Activated CD4-positive, alpha-beta T cell treated with anti-CD3 and anti-CD28 coated beads, Interleukin-2, amount 10 ng/mL, durations not matched to agents 7 days and 5 days (primary cell): ENCODE measurements at places on chromosomes 12 and 14.
A peak's percentile ranks its signal among the peaks of the same experiment; 100 is the strongest.

DNA sequence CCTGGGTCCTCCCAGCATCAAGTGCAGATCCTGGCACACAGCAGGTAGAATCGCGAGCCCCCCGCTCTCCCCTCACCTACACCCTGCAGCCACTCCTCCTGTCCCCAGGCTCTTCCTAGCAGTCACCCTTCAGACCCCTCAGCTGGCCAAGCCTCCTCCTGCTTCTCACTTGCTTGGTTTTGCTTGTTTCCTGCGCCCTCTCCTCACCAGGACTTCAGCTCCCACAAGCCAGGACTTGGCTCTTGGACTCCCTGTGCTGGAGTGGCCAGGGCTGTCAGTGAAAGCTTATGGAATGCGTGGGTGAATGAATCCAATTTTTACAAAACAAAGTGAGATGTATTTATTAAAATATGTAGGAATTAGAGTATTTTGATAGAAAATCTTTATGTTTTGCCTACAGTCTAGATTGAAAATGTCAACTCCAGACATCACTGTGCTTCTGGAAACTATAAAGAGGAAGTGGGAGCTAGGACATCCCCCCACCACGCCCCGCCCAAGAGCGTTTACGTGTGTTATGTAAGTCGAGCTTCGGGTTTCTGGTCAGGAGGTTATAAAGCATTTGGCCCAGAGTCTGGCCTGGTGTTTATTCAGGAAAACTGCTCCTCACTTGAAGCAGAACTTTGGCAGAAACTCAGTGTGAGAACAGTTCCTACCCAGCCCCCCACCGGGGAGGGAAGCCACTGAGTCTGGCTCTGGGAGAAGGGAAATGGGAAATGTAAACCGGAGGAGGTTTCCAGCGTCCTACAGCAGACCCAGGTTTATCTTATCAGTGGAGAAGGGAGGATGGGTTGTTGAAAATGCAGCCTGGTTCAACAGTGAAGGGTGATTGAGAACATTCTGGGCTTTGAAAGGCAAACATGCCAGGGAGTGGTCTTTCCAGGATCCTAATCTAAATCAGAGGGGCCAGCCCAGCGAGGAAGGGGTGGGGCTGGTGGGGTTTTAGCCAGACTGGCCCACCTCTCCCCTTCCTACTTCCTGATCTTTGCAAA, 8.8 kb downstream of the ALDH2 start:
- no peak for DNase-seq

DNA sequence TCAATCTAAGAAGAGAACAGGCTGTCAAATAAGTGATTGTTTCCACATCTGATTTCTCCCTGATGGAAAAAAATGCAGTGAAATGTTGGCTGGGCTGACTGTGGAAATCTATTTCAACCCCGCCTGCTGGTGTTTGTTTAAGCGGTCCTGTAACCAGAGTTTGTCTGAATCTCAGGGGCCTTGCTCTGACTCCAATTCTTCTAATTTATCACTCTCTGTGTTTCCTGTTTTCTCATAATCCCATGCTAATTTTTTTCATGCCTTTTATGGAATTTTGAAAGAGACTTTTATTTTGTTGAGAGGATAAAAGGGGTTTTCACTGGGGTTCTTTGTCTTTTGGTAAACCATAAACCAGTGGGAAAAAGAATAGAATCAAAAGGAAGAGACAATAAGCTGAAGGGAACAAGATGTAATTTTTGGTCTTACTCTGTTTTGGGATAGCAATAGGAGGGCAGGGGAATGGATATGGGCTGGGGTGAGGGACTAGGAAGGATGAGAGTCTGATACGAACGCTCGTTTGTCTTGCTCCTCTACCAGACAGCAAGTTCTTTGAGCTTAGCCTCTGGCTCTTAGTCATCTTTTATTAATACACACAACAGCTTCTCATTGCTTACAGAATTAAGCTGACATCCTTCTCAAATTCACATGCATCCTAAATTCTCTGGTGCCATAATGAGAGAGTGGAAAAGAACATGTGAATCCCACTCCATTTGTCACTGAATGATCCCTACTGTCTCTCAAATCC, 8.0 kb upstream of the MGP start:
- DNase-seq: no peak

GRCh38 chr14:47150267-47150666, 498.7 kb upstream of the RPL10L start:
- DNase-seq: no peak

GRCh38 chr12:124915239-124916236, 1.1 kb upstream of the UBC start:
- DNase-seq: no peak

DNA sequence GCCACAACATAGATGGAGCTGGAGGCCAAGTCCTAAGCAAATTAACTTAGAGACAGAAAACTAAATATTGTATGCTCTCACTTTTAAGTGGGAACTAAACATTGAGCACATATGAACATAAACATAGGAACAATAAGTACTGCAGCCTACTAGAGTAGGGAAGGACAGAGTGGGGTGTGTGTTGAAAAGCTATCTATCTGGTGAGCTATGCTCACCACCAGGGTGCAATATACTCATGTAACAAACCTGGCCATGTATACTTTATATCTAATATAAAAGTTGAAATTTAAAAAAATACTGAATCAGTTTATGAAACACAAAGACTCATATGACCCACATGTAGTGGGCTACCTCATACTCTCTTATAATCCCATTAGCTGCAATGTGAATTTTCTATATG, 1305.0 kb downstream of the LRFN5 start:
- DNase-seq: no peak

DNA sequence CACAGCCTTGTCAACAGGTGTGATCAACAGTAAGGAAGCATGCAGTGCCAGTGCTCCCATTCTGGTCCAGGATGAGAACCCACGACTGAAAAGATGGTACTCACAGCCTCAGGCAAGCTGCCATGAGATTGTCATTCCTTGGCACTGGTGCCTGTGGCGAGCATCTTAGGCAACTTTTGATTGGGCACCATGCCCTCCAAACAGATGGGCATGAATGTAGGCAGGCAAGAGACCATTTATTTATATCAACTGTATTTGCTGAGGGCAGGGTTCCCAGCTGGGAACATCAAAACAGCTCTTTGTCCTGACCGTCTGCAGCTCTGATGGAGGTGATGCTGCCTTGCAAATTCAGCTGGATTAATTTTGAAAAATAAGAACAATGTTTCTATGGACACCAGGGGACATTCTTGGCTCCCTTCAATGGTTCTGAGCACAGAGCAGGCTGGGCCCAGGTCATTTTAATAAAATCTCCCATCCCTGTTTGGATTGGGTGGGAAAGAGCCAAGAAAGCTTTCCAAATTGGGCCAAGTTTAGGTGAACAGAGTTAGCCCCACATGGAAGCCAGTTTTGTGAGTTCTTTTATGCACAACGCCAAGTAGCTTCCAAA, 522.5 kb downstream of the RMST start:
- DNase-seq: no peak

DNA sequence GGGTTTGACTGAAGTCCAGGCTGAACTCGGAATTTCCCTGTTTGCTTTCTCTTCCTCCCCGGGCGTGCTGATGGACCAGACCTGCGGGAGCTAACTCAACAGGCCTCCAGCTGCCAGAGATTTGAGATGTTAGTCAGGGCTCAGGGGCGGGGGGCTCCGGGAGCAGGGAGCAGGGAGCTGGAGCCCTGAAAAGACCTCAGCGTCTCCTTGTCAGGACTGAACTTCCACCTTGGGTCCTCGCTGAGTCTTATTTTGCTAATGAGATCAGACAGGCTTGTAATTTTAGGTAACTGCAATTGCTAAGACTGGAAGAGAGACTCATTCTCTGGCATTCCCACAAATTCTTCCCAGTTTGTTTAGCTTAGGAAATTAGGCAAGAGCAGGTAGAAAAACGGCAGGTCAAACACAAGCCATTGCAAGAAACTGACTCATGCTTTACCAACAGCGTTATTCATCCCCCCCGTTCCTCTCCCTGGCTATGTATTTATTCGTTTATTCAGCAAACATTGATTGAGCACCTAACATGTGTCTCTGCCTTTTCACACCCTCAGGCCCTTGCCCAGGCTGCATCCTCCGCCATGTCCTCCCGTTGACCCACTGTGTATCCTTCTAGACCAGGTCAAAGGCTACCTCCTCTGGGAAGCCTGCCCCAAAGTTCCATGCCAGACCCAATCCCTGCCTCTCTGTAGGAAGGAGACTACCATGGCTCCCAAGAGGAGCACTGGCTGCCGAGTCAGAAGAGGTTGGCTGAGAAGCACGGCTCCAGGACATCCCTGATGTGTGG, 80.4 kb upstream of the DIO3 start:
- no peak for DNase-seq

- DNase-seq: no peak
Observed at GRCh38 chr12:10747730-10748129, 24.6 kb upstream of the YBX3 start.

- DNase-seq: no peak
Observed at GRCh38 chr14:58805057-58805456, 167.3 kb downstream of the DACT1 start.

DNA sequence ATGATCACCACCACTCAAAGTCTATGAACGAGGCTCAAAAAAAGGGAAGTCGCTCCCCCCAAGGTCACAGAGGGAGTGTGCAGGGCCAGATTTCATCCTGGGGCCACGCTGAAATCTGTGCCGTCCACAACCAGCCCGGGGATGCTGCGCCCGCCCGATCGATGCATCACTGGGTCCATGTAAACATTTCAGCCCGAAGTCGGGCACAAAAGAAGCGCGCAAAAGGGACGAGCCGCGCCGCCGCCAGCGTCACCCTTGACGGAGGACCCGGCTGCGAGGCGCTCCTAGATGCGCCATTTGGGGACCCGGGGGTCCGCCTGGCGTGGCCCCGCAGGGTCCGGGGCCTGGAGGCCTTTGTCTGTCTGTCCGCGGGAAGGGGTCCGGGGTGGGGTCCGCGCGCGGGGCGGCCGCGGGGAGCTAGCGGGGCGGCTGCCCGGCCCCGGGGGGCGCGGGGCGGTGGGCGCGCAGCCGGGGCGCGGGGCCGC, 503 bp downstream of the FBXO21 start:
- peak; percentile 33 for DNase-seq

DNA sequence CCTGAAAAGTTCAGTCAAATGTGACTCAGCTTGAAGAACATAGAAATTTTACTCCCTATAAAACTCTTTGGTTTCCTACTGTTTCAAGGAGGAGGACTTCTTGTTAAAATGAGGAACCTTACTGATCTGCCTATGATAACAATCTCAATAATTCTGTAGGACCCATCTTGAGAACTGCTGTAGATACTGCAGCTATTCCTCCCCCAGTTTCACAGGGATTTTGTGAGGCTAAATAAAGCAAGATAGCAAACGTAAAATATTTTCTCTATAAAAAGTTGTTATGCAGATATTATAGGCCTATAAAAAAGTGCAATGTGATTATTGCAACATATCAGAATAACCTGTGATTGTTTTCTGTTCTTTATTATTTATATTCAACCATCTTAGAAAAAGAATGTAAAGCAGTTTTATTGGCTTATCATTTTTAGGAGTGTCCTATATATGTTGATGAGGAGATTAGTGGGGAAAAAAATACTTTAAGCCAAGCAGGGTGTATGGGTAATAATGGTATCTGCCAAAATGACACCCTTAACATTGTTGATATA, 12.1 kb downstream of the CLEC14A start:
- DNase-seq: no peak

DNA sequence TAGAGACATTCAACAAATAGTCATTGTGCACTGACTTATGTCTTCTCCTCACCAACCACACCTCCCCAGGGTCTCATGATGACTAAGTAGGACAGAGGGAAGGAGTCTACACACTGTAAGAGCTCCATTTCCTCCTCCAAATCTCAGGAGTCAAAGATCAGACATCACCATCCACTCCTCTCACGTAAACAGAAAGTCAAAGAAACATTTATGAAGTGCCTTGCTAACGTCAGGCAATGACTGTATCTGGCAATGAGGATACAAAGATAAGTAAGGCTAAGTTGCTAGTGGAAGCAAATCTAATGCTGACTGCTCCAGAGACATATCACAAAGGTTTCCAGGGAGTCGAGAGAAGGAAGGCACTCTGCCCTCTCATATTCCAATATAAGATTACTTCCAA, 88.9 kb downstream of the SLC2A13 start:
- no peak for DNase-seq

GRCh38 chr14:61720741-61721140, 25.4 kb downstream of the HIF1A start:
- no peak for DNase-seq

DNA sequence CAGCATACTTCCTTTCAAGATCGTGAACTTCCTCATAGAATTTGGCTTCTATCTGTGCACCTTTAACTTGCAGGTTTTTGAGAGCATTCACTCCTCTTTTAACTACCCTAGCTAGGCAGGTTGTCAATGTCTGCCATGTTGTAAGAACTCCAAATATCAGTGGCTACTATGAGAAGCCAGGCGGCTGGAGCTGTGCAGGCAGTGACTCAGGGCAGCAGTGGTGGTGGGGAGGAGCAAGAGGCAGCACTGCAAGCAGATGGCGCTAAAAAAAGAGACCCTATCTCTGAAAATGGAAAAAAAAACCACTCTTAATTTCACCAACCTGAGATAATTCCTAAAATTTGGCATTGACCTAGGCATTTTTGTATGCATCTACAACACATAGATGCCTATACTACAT, 28.5 kb downstream of the YARS2 start:
- DNase-seq: no peak

DNA sequence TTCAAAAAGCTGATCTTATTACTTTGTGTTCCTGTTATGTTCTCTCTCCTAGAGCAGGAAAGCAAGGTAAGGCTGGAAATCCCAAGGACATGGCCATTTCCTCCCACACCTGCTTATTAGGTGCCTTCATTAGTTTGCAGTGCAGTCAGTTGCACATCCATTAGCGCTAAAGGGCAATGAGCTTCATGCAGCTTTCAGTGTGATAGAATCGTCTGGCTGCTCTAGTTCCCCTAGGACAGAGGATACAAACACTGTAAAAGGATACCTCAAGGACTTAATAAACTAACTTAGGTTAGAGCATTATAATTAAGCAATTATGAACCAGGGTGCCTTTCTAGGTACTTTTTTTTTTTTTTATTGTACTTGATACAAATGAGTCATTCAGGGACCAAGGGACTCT, 21.1 kb downstream of the TMEM117 start:
- DNase-seq: no peak

GRCh38 chr12:4720637-4720995, 416 bp downstream of the GALNT8 start:
- DNase-seq: no peak

GRCh38 chr12:30473274-30473673, 222.4 kb downstream of the IPO8 start:
- DNase-seq: no peak

- DNase-seq: no peak
Observed at GRCh38 chr12:1635301-1636095, 6.5 kb downstream of the WNT5B start.

GRCh38 chr12:129073157-129073915, 220.1 kb downstream of the GLT1D1 start:
- no peak for DNase-seq

- DNase-seq: no peak
Observed at GRCh38 chr14:56515739-56516138, 63.9 kb upstream of the TMEM260 start.
